Stimulated activated CD8-positive, alpha-beta memory T cell treated with anti-CD3 and anti-CD28 coated beads, Interleukin-15, amount 100 ng/mL, for 1 hour (primary cell): ENCODE measurements at places on chromosomes 6 and 20.

- no peak for DNase-seq
These were observed 118.3 kb downstream of the KCNQ5 start for GRCh38 chr6:72740135-72740534.

DNA sequence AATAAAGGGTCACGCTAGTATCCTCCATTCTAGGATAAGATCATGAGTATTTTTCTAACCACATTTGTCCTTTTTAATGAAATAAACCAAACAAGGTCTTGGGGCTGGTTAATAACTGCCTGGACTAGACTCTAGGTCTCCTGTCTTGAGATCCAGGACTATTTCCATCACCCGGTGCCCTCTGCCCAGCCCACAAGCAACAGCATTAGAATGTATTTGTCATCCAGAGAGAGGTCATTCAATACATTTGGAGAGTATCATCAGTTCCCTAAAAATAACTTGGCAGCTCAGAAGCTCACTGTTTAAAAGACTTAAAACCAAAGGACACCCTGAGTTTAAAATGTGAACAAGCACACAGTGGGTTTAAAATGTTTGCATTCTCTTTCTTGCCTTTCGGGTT, 4.4 kb upstream of the RBM24 start:
- DNase-seq, result no peak

- DNase-seq, result no peak
These were observed 479.5 kb downstream of the CD83 start for GRCh38 chr6:14597090-14597489.

GRCh38 chr6:111573892-111574797, 31.5 kb downstream of the TRAF3IP2 start:
- no peak for DNase-seq

DNA sequence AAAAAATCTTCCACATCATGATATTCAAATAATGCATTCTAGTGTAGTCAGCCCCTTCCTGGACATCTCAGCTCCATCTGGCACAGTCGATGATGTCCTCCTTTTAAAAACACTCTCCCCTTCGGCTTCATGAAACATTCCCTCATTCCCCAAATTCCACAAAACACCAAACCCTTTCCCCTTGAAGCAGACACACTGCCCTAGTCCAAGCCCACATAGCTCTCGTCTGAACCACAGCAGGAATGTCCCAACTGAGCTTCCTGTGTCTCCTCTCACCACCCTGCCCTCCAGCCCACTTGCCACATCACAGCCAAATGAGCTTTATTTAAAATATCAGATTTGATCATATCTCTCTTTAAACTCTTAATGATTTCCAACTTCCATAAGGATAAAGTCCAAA, 106.4 kb upstream of the CARMIL1 start:
- no peak for DNase-seq

DNA sequence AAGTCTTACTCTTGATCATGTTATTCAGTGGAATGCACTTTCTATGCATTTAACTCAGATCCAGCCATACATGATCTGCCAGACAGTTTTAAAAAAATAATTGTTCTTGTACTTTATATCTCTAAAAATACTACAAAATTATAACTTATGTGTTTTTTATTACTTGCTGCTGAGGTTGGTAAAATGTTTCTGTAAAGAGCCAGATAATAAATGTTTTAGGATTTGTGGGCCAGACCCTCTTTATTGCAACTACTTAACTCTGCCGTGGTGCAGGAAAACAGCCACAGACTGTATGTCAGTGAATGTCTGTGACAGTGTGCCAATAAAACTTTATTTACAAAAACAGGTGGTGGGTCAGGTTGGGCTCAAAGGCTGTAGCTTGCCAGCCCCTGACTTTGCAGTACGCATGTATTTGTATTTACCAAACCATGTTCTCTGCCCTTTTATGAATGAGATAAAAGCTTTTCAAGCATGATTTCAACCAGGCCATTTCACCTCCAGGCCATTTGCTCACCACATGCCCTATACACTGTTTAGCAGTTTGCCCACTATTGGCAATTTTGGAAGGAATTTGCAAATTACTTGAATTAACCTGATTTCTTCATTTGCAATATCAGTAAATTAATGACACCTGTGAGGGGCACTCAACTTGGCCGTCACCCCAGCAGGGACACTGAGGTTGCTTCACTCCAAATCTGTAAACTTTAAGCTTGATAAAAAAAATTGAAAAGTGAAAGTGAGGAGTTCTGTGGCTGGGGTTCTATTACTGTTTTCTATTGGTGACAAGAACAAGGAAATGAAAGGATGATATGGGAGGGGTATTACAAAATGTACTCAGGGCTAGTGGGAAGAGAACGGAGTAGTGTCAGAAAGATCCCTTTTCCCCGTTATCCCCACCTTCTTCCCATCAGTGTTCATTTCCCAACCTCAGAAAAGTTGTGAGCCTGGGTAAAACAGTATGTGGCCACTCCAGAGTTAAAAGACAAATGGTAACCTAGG, 133.4 kb downstream of the CEBPB start:
- no peak for DNase-seq

DNA sequence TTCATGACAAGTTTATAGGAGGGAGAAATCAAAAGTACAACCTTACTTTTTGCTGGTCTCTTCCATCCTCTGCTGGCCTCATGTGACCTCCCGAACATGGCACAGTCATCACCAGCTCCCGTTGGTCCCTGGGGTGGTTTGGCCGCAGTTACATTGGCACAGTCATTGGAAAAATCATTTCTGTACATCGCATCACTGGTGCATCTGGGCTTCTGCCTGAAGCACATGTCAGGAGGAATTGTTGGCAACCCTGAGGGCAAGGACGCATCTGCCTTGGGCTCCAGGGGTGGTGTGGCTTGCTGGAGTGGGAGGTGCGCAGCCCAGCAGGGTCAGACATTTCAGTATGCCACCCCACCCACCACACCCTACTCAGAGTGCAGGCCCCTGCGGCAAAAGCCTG, 162.9 kb upstream of the SLC24A3 start:
- DNase-seq, result no peak
